ENCODE measurements at places on chromosomes 3 and 15.

GRCh38 chr15:29138260-29138659 is 131.4 kb downstream of the NSMCE3 start:
- no peak for DNase-seq

DNA sequence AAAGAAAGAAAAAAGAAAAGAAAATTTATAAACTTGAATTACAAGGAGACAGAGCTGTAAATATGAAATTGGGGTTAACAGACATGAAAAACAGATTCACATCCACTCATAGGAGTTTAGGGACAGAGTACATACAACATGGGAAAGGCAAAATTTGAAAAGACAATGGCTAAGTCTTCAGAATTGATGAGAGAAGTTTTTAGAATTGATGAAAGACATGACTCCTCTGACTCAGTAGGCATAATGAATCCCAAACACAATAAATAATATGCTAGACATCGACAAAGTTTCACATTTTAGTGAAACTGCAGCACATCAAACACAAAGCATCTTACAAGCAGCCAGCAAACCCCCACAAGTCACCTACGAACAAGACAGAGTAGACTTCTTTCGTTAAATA is 84.4 kb upstream of the MELTF start:
- no peak for DNase-seq

GRCh38 chr3:31213869-31214486 is 318.7 kb upstream of the STT3B start:
- no peak for DNase-seq

- no peak for DNase-seq
These were observed 16.2 kb downstream of the PAK6 start for GRCh38 chr15:40255033-40255432.

DNA sequence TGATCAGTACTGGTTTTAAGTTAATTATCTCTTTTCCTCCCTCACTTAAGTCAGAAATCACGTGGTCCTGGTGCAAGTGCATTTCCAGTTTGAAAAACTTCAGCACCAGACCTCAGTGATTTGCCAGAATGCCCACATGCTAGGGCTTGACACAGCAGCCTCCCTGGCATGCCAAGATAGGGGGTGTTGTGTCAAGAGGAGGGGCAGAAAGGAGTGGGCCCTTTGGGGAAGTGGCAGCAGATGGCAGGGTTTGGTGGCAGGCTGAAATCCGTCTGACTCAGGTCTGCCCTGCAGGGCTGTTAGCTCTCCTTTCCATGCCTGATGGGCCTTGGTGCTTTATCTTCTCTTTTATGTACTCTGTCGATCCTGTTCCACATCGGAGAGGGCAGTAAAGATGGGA is 23.4 kb downstream of the PXK start:
- DNase-seq, result no peak

GRCh38 chr3:192489579-192489978 is 237.8 kb downstream of the FGF12 start:
- DNase-seq, result no peak

- DNase-seq, result peak; percentile 62
These were observed 12.1 kb upstream of the CNBP start for GRCh38 chr3:129195731-129196256.

- DNase-seq, result no peak
These were observed 44.6 kb upstream of the LMCD1 start for GRCh38 chr3:8457039-8457438.

- DNase-seq, result no peak
These were observed 235.7 kb upstream of the KCNMB2 start for GRCh38 chr3:178300441-178300959.

GRCh38 chr15:93283854-93284253 is 194.8 kb upstream of the RGMA start:
- no peak for DNase-seq

- DNase-seq, result no peak
These were observed 218.2 kb downstream of the ADAMTS17 start for GRCh38 chr15:100123611-100124010.

DNA sequence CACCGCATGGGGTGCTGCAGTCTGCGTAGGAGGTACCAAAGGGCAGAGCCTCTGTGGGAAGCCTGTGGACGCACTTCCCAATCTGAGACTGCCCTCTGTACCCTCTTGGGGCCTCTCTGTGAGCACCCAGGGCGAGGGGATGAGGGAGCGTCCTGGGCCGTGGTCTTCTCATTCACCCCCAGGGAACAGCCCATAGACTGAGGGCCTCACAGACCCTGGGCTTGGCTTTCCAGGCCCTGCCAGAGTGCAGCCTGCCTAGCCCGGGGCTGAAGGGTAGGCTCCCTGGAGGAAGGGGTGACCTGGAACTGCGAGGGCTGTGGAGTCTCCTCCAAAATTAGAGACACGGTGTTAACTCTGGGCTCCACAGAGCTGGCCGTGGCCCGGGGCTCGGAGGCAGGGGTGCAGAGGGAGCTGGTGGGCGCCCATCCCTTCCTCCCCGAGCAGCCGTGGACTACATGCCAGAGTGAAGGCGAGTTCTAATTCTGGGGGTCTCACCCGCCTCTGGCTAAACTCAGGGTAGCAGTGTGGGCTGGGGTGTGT is 468 bp upstream of the SPTBN5 start:
- no peak for DNase-seq

DNA sequence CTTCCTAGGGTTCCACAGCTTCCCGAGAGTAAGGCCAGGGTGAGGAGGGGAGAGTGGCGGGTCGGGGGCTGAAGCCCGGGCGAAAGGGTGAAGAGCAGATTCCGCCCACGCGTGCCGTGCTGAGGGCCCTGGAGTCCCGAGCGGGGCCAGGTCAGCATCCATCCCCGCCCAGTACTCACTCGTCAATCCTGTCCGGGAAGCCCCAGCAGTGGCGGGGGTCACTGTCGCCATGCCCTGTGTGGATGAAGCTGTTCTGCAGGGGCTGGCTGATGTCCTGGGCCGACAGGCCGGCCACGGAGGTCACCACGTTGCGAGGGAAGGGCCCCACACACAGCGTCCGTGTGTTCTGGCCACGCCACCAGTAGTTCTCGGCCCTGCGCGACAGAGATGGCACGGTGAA is 36.3 kb downstream of the TNK2 start:
- DNase-seq, result no peak

DNA sequence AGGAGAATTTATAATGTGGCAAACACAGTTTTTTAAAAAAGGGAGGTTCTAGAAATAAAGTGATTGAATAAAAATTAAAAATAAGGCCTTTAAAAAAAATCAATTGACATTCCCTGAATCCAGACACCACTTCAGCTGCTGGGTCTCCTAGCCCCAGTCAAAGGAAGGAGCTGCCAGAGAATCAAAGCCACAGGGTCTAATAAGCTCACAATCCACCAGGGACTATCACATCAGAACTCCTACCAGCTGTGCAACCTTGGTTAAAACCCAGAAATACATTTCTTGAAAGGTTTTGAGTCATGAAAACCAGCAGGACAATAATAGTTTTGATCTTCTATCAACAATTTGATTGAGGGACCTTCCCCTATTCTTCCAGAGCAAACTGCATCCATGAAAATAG is 134.5 kb downstream of the MECOM start:
- DNase-seq, result no peak

DNA sequence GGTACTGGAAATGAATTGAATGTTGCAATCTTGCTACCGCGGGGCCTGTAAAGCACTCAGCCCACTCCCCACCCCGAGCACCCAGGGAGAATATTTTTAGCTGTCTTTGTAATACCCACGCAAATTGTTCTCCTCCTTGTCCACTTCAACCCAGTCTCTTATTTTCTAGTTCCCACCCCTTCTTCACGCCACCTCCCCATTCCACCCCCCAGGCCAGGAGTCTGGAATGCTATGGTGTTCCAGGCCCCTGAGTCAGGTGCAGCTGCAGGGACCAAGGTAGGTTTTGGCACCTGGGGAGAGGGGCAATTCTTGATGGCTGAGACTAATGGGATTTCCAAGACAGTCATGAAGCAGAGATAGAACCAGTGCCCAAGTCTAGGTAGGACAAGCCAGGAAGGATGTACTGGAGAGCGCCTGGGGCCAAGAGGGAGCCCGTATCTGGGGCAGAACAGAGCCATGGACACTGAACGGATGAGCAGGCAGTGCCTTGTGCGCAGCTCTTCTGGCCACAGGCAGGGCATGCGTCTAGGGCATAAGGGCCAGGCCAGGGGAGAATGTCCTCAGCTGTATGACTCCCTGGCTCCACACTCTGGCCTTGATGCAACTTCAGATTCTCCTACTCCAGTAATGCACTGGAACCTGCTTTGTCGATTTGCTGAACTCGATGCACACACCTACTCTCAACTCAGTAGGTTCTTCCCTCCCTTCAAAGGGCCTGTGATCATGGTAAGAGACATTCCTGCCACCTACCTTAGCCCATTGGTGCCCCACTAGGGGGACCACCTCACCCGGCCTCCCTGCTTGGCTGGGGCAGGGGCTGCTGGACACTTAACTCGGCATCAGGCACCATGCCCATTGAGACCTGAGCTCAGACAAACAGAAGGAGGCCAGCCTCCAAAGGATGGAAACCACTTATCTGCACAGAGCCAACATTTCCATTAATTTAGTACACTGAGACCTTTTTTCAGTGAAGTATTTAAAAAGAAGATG is 34.6 kb upstream of the MAGEF1 start:
- DNase-seq, result no peak

- no peak for DNase-seq
These were observed 415.3 kb downstream of the CNTN4 start for GRCh38 chr3:2513986-2514385.

Data from smooth muscle cell of the brain vasculature (primary cell).